ENCODE measurements at places on chromosomes 2 and 18. TPM values are rescaled to one million over a fixed set of nuclear protein-coding genes. Genes with fewer than 3 reads are reported as not detected.

IGFBP2 gene
- total RNA-seq = 82.8 TPM

REG3A gene
- not detected for total RNA-seq

CLEC4F gene
- not detected for total RNA-seq

EMILIN2 gene
- total RNA-seq = 12.8 TPM

PDE11A gene
- 0.30 TPM for total RNA-seq

PJVK gene
- 1.5 TPM for total RNA-seq

Measured in A549 treated with Hydrocortisone at 1 μM for 4 hours (cell line).